ENCODE measurements at places on chromosomes 13 and 19.
A peak's percentile ranks its signal among the peaks of the same experiment; 100 is the strongest.

GRCh38 chr13:37175996-37176395, 70.5 kb upstream of the CSNK1A1L start:
- DNase-seq: peak; percentile 89

DNA sequence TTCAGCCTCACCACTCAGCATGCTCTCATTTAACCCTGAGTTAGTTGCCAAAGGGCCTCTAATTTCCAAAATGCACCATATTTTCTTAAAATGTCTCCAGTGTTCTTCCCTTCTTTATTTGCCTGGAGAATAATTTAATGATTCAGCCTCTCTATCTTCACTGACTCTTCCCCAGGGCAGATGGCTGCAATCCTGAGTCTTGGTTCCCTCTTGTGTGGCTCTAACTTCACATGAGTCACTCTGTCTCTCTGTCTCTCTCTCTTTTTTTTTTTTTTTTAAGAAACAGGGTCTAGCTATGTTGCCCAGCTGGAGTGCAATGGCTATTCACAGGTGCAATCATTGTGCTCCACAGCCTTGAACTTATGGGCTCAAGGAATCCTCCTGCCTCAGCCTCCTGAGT, 251.4 kb downstream of the VWA8 start:
- peak; percentile 30 for DNase-seq

GRCh38 chr13:30757026-30757742, 21.8 kb downstream of the ALOX5AP start:
- DNase-seq: no peak

- DNase-seq: peak; percentile 73
Observed at GRCh38 chr13:111115965-111116521, 933 bp downstream of the ARHGEF7 start.

DNA sequence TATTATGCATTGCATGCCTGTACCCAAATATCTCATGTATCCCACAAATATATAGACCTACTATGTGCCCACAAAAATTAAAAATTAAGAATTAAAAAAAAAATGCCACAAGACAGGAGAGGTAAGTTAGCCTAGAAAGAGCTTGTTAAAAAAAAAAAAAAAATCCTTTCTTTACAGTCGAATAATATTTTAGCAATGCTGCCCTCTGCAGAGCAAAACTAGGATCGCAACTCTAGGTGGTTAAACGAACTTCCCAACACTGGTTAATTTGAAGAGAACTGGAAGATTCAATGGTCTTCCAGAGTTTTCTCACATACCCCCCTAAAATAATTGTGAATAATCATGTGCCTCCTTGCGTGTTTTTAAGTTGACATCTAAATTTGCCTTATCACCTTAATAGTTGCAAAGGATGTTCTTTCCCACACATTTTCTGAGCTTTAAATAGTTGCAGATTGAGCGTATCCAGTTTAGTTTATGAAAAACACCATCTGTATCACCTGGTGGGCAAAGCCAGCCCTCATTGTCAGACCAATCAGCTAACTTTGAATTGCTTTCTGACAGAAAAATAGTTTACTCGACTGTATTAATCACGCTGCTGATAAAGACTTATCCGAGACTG, 47.4 kb upstream of the RCBTB2 start:
- DNase-seq: peak; percentile 40

DNA sequence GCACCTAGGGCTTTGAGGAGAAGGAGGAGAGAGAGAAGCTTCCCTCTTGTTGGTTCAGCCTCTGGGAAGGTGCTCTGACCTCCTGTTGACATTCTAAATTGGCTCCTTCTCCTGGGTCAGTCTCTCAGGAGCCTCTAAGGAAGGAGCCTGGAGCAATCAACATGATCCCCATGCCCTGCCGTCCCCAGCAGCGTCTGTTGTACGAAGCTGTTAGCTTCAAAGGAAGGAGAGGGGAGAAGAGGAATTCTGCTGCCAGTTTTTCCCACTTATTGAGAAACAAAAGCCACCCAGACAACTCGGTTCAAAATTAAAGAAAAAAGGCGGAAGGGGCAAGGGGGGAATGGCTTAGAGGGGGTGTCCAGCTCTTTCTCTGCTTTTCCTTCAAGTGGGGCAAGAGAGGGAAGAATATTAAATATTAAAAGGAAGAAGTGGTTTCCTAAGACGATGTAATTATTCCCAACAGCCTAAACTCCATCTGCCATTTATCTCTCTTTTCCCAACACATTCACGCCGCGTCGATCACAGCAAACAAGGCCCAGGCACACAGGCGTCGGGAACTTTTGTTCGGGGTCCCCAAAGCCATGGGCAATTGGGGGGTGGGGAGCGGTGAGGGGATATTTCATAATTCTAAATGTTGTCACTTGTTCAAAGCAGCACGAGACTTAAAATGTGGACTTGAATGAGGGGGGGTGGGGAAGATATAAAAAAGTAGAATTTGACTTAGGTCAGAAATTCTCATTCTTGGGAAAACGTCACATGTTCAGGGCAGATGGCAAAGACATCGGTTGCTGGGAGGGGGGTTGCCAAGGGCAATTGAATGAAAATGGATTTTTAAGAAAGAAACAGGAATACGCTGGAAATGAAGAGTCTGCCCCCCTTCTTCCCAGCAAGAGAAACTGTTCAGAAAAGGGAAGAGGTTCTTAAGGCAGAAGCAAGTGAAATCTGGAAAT, 116.8 kb upstream of the CACNA1A start:
- no peak for DNase-seq

GRCh38 chr19:3020321-3020960, 8.6 kb downstream of the TLE2 start:
- DNase-seq: no peak

DNA sequence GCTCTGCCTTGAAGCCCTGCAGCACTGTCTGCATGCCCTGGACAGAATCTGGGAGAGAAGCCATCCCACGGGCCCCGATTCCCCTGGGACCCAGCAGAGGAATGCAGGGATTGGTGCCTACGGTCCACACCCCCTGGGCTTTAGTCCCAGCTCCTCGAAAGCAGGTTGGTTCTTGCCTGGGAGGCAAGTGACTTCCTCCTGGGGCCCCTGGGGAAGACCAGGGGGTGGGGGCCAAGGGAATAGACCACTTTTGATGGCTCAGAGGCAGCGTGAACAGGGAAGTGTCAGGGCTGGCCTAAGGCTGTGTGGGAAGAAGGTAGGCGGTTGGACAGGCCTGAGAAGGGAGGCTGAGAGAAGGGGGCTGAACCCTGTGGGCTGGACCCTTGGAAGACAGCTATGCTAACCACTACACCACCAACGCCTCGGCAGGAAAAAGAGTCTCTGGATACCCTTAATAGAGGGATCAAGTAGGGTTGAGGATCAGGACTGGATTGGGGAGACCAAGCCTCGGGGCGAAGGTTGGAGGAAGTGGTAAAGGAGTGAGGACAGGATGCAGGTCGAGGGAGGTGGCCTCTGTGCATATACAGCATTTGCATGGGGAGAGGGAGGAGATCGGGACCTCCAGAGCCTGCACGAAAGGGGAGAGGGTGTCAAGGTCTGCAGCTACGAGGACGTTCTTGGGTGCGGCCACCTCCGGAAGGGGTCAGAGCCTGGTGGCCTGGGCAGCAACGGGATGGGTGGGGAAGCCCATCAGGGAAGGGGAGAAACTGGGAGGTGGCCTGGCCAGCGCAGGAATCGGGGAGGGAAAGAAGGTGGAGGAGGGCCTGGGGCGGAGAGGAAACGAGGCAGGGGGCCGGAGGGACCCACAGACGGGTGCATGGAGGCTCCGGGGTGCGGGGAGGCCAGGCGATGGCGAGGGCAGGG, 709 bp downstream of the DPP9 start:
- DNase-seq: peak; percentile 18

DNA sequence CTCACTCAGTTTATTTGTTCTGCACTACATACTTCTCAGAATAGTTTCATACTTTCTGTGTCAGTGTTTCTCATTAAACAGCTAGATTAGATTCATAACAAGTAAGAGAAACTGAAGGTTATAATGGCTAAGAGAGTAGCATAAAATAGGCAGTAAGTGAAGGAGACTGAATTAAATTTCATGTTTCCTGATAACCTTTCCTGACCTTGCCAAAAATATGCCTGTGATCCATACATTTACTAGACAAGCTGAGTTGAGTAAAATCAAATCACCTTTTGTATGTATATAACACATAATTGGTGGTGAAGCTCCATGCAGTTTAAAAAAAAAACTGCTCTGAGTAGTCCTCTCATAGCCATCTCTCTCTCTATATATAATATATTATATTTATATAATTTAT, 545.3 kb upstream of the PCDH20 start:
- no peak for DNase-seq

- DNase-seq: no peak
Observed at GRCh38 chr19:35991731-35992450, 3.1 kb upstream of the SDHAF1 start.

GRCh38 chr13:78241278-78241919, 322.8 kb upstream of the EDNRB start:
- peak; percentile 81 for DNase-seq

GRCh38 chr13:32537580-32538142, 934 bp downstream of the N4BP2L2 start:
- DNase-seq: no peak

DNA sequence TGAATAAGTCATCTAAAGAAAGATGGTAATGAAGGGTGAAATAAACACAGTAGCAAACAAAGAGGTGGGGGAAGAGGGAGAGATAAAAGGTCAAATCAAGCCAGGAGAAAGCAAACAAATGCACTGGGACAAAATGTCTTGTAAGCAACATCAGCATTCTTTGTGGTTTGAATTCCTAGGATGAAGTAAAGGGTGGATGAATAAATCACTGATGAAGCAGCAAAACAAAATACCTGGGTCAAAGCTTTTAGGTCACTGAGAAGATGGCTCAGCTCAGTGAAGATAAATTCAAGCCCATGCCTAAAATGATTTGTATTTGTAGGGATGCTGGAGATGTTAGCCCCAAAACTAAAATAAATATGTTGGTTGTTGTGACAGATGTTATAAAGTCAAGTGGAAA, 86.5 kb upstream of the FBXL3 start:
- DNase-seq: peak; percentile 5

- peak; percentile 64 for DNase-seq
Observed at GRCh38 chr19:5987077-5987818, 9.3 kb upstream of the RANBP3 start.

DNA sequence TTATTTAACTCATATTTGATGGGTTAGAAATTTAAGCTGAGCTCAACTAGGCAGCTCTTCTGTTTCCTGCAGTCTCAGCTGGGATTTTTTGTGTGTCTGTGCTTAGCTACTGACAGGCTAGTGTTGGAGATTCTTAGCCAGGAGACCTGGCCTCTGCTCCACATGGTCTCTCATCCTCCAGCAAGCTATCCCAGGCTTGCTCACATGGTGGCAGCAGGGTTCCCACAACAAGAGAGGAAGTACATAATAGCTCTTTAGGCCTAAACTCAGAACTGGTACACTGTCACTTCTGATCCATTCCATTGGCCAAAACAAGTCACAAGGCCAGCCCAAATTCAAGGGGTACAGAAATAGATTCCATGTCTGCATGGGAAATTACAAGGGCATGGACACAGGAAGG, 406.2 kb downstream of the SUCLA2 start:
- DNase-seq: no peak

DNA sequence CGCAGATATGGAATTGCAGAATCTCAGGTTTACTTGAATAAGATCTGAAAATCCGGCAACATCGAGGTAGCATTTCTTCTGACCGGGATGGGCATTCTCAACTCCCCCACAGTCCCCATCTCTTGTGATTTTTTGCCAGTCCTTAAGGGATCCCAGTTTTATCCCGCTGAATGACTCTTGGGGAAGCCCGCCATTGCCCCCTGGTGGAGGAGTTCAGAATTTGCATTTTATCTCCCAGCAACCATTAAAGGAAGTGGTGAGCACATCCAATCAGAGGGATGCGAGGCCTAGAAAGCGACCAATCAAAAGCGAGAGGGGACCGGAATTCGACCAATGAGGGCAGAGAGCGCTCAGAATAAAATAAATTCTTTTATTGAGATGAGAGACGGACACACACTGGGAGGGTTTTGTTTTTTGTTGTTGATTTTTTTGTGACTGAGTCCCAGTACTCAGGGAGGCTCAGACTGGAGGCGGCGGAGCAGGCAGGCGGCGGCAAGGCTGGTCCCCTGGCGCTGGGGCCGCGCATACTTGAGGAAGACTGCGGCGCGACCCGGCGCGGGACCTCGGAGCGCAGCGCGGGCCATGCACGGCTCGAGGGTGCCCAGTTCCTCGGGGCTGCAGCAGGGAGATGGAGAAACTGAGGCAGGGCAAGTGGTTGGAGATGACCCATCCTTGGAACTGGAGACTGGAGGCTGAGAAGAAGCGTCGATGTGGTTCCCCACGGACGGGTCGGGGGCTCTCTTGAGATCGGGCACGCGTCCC, 3.9 kb upstream of the TTC9B start:
- peak; percentile 74 for DNase-seq

DNA sequence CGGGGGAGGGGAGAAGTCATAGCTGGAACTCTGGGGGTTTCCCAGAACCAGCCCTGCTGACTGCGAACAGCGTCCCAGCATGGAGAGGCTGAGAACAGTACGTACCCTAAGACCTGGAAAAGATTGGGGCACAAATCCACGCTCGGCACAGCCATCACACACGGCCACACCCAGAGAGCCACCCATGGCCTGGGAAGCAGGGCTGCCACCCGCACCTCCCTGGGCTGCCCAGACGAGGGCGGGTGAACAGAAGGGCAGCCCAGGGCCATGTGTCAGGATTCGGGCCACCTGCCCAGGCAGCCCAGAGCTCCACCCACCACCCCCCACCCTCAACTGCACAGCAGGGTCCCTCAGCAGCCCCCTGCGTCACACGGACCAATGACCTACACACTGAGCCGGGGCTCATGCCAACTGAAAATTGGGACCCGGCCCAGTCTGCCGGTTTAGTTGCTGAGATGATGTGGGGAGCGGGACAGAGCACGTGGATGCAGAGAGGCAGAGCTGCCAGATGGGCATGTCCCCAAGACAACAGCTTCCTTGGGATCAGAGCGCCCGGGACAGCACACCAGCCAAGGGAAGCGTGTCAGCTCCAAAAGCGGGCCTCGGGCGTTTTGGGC, 8.5 kb downstream of the UBXN6 start:
- DNase-seq: no peak

GRCh38 chr19:16473875-16474392, 2.2 kb upstream of the EPS15L1 start:
- no peak for DNase-seq

GRCh38 chr13:19591864-19592263, 30.5 kb upstream of the TPTE2 start:
- DNase-seq: no peak

GRCh38 chr13:93726173-93726957, 499.8 kb downstream of the GPC6 start:
- no peak for DNase-seq

- no peak for DNase-seq
Observed at GRCh38 chr19:54383330-54383729, 18.6 kb upstream of the LAIR1 start.
